ENCODE measurements at places on chromosomes 7 and 10. TPM values are rescaled to one million over a fixed set of nuclear protein-coding genes. Genes with fewer than 3 reads are reported as not detected.

Gene MMD2
- total RNA-seq = not detected

Gene NUDT1
- 8.1 TPM for total RNA-seq

Gene CDK14
- 0.58 TPM for total RNA-seq

Gene PDK4
- 559 TPM for total RNA-seq

Gene TNS3
- 86.9 TPM for total RNA-seq

Gene CABCOCO1
- not detected for total RNA-seq

Gene SMKR1
- total RNA-seq = not detected

Gene ZMIZ2
- total RNA-seq = 61.8 TPM

Gene NACAD
- total RNA-seq = 0.29 TPM

Gene RELN
- 0.89 TPM for total RNA-seq

Gene CSGALNACT2
- 6.4 TPM for total RNA-seq

Gene SPDYE1
- total RNA-seq = not detected

DNA sequence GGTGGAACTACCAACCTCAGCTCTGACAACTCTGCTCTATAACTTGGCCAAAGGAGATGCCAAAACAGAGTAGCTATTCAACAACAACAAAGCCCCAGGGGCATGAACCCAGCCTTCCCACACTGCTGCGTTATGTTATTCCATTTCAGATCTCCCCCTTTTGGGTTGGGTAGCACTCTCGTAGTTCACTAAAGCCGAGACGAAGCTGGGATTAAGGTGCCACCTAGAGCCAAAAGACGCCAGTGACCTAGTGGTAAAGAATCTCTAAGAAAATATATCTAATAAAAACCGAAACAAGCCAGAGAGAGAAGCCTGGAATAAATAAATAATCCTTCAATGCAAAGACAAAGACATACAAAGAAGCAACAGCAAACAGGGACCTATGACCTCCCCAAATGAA, 217.3 kb downstream of the HERPUD2 start:
- DNase-seq = no peak
- H3K27ac ChIP-seq = no peak overlapping the region
- no peaks in the 10 kb centered on the region for H3K27me3 ChIP-seq
- no peak overlapping the region for H3K4me3 ChIP-seq

DNA sequence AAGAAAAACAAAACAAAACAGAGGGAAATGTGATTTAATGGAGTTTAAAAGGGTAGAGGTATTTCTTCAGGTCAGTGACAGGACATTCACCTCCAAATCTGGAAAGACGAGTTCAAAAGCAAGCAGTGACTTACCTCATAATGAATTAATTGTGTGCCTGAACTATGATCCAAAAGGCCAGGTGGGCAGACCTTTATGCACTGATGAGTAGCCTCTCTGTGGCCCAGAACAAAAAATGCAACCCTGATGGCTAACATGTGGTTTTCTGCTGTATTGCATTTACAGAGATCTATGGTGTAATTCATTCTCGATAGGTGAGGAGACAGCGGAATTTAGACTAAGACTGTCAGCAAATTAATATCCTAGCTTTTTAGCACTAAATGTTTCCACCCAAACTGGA, 142.0 kb downstream of the HDAC9 start:
- H3K36me3 ChIP-seq = no peaks in the 10 kb centered on the region
- H3K4me3 ChIP-seq = no peak overlapping the region
- no peaks in the 10 kb centered on the region for H3K4me1 ChIP-seq
- DNase-seq = no peak

DNA sequence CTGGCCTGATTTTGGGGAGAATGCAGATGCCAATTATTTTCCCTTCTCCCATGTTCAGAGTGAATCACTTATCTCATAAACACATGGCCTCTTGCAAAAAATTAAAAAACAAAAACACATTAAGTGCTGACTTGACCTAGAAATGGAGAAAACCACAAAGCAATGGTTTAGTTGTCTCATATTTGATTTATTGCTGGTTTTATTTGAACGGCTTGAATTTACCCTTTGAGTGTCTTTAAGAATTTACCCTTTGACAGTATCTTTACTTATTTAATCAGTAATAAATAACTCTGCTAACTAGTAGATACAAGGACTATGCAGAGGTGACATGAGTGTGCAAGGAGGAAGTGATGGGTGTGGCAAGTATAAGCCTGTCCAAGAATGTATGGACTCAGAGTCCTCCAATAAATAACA, 68.1 kb upstream of the GSDME start:
- H3K27ac ChIP-seq = no peak overlapping the region
- H3K27me3 ChIP-seq = no peaks in the 10 kb centered on the region
- DNase-seq = peak; percentile 51
- H3K4me3 ChIP-seq = no peak overlapping the region
- H3K4me1 ChIP-seq = peaks cover 55% of the 10 kb centered on the region

- H3K27ac ChIP-seq = no peak overlapping the region
- H3K4me1 ChIP-seq = no peaks in the 10 kb centered on the region
These were observed 350.4 kb downstream of the RPS24 start for GRCh38 chr10:78384049-78384431.

DNA sequence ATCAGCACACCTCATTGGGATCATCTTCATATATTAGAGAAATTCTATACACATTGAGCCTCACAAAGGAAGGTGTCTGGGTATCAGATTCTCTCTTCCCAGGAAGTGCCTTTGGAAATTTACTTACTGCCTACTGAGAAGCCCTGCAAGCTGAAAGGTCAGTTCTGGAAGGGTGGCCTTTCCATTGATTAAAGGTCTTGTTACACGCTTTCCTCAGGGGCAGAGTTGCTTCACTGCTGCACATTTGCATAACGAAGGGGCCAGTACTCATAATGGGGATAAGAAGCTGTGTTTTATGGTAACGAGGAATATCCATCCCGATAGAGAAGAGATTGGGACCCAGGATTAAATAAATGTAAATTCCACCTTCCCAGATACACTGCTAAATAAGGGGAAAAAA, 19.4 kb upstream of the IL15RA start:
- no peak overlapping the region for H3K27ac ChIP-seq
- H3K4me1 ChIP-seq = no peaks in the 10 kb centered on the region
- H3K4me3 ChIP-seq = no peak overlapping the region

- H3K36me3 ChIP-seq = no peaks in the 10 kb centered on the region
- no peaks in the 10 kb centered on the region for H3K27me3 ChIP-seq
- H3K4me3 ChIP-seq = no peak overlapping the region
- no peaks in the 10 kb centered on the region for H3K4me1 ChIP-seq
- H3K27ac ChIP-seq = no peak overlapping the region
These were observed 130.6 kb downstream of the SORCS1 start for GRCh38 chr10:107033799-107034422.

- no peaks in the 10 kb centered on the region for H3K36me3 ChIP-seq
- DNase-seq = no peak
- H3K27ac ChIP-seq = no peak overlapping the region
These were observed 94.5 kb downstream of the ETV1 start for GRCh38 chr7:13894954-13895353.

GRCh38 chr10:17787087-17787961, 21.8 kb upstream of the MRC1 start:
- H3K36me3 ChIP-seq = no peaks in the 10 kb centered on the region
- no peak for DNase-seq
- no peak overlapping the region for H3K27ac ChIP-seq
- no peak overlapping the region for H3K4me3 ChIP-seq
- no peaks in the 10 kb centered on the region for H3K27me3 ChIP-seq

GRCh38 chr7:100835903-100836811, 8.8 kb upstream of the EPHB4 start:
- H3K36me3 ChIP-seq = no peaks in the 10 kb centered on the region
- DNase-seq = peak; percentile 64
- H3K4me1 ChIP-seq = peaks cover 21% of the 10 kb centered on the region
- H3K4me3 ChIP-seq = no peak overlapping the region
- peak overlapping the region; percentile 89 for H3K27ac ChIP-seq
- no peaks in the 10 kb centered on the region for H3K27me3 ChIP-seq

DNA sequence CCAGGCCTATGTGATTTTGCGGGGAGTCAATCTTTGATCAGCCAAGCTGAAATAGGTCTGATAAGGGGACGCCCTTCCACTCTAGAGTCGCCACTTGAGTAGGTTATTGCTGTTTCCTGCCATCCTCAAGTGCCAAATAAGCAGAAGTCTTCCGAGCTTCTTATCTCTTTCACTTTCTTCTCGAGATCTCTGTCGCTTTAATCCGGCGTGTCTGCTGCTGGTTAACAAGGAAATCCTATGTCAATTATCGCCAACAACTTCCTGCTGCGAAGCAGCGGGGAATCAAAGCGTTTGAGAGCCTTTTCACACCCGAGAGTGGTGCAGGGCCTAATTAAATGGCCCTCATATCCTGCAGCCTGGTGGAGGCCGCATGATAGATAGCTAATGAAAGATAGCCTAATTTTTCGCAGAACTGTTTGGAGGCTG, 215.9 kb downstream of the RAB11FIP2 start:
- H3K27me3 ChIP-seq = no peaks in the 10 kb centered on the region
- no peak overlapping the region for H3K27ac ChIP-seq
- no peak overlapping the region for H3K4me3 ChIP-seq
- peak; percentile 35 for DNase-seq
- H3K4me1 ChIP-seq = no peaks in the 10 kb centered on the region
- H3K36me3 ChIP-seq = no peaks in the 10 kb centered on the region

DNA sequence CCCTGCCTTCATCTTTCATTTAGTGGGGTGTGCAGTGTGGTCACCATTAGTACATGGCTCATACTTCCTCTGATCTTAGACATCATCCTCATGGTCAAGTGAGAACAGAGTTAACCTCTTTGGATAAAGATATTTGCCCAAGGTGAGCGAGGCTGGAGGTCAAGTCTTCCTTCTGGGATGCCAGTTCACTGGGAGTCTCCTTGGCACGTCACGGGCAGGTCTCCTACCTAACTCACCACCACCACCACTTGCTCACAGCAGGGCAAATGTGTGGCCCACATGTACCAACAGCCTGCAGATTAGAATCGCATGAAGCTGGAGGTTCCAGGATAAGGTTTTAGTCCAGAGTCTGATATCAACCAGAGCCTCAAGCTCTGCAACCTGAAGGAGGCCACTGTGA, 164.6 kb downstream of the USP6NL start:
- H3K36me3 ChIP-seq = no peaks in the 10 kb centered on the region
- H3K4me3 ChIP-seq = no peak overlapping the region
- DNase-seq = no peak
- peaks cover 20% of the 10 kb centered on the region for H3K27me3 ChIP-seq
- H3K27ac ChIP-seq = no peak overlapping the region

DNA sequence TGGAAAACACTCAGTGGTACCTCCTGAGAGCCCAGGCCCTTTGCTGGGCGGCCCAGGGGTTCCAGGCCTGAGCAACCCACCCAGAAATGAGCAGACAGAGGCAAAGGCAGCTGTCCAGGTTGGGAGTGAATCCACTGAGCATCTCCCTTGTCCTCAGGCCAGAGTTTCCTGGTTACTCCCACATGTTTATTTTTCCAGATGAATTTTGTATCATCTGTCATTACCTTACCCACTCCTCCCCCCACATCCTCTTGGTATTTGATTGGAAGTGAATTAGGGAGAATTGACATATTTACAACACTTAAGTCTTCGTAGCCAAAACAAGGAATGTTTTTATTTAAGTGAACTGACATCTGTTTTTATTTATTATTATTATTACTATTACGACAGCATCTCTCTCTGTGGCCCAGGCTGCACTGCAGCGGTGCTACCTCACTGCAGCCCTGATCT, 13.2 kb upstream of the LMBR1 start:
- no peak overlapping the region for H3K4me3 ChIP-seq
- DNase-seq = no peak
- no peaks in the 10 kb centered on the region for H3K36me3 ChIP-seq
- no peaks in the 10 kb centered on the region for H3K4me1 ChIP-seq
- H3K27me3 ChIP-seq = no peaks in the 10 kb centered on the region
- no peak overlapping the region for H3K27ac ChIP-seq
